Thymus (tissue), 14 donors: ENCODE measurements at places on chromosomes 1 and 21. TPM values are rescaled to one million over a fixed set of nuclear protein-coding genes. Genes with fewer than 3 reads are reported as not detected.

Gene TNFRSF8
- 0.94 TPM for total RNA-seq

Gene COL6A1
- 39.0 TPM for total RNA-seq

Gene IFI16
- total RNA-seq: 204 TPM

DNA sequence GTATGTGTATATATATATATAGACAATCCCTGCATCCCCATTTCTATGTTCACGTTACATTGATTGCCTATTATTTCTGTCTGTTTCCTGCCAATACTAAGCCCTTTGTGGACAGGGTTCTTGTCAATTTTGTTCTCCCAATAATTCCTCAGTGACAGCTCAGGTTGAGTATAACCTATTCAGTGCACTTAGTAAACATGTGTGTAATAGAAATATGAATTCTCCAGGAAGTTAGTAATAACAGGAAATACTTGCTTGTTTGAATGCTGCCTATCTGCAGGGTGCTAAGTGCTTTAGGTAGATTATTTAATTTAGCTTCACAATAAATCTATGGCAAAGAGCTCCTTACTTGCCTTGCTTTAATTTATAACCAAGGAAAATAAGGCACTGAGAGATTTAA lies 52.8 kb upstream of the PTGFR start:
- no peaks in the 10 kb centered on the region for H3K4me1 ChIP-seq
- H3K4me3 ChIP-seq: no peak overlapping the region
- H3K27me3 ChIP-seq: no peaks in the 10 kb centered on the region
- no peak for DNase-seq
- no peaks in the 10 kb centered on the region for H3K36me3 ChIP-seq

GRCh38 chr1:119336848-119337247 lies 31.7 kb upstream of the HAO2 start:
- H3K27me3 ChIP-seq: no peaks in the 10 kb centered on the region
- H3K27ac ChIP-seq: no peak overlapping the region
- no peaks in the 10 kb centered on the region for H3K4me1 ChIP-seq
- no peaks in the 10 kb centered on the region for H3K36me3 ChIP-seq
- DNase-seq: no peak

DNA sequence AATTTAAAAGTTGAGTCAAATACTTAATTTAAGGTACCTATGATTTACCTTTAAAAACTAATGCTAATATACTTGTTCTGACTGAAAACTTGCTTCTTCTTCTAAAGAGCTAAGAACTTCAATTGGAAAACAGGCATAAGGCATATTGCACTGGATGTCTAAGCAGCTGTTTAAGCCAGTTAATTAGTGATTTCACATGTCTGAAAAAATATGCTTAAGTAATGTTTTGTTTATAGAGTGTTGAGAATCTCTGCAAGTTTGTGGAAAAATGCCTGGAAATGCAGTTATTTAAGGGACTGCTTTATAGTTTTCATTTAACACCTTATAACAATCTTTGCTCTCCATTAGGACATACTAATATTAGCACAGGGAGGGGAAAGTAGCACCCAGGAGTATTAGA lies 28.2 kb downstream of the UBE2U start:
- H3K4me3 ChIP-seq: no peak overlapping the region
- no peak for DNase-seq
- no peaks in the 10 kb centered on the region for H3K4me1 ChIP-seq
- no peak overlapping the region for H3K27ac ChIP-seq
- no peaks in the 10 kb centered on the region for H3K36me3 ChIP-seq

- no peaks in the 10 kb centered on the region for H3K27me3 ChIP-seq
- no peak for DNase-seq
- no peaks in the 10 kb centered on the region for H3K36me3 ChIP-seq
- no peak overlapping the region for H3K4me3 ChIP-seq
- no peak overlapping the region for H3K27ac ChIP-seq
- H3K4me1 ChIP-seq: no peaks in the 10 kb centered on the region
Measured at GRCh38 chr1:235409042-235409820, 42.0 kb downstream of the TBCE start.
